ENCODE measurements at places on chromosomes 7 and 10.

DNA sequence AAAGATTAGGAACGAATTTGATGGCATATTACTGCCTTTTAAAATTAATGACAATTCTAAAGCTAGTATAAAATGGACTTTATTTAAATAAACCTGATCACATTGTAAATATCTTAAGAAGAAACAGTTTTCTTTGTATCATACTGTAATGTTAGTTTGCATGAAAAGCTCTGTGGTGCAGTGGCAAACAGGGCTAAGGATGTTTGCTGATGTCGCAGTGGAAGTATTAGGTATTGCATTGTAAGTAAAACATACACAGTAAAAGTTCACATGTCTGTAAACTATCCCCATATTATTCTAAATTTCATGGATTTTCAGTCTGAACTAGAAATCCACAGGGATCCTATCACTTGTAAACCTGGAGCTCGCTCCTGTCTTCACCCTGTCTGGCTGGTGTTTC lies 252.6 kb upstream of the ZNF32 start:
- DNase-seq = no peak

DNA sequence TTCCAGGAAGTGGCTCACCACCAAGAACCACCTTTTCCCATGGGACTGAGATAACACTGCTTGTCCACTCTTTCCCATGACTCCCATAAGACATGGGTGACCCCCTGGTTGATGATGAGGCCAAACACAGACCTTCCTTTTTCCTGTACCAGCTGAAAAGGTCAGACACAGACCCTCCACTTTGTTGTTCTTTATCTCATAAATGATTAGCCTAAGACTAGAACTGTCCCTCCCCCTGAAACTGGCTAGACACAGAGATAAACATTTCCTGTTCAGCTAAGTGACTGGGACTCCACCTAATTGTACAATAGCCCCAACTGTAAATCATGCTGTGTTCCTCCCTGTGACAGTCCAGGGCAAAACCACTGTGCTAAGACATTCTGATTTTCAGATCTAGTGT lies 8.2 kb upstream of the NRG3 start:
- no peak for DNase-seq

DNA sequence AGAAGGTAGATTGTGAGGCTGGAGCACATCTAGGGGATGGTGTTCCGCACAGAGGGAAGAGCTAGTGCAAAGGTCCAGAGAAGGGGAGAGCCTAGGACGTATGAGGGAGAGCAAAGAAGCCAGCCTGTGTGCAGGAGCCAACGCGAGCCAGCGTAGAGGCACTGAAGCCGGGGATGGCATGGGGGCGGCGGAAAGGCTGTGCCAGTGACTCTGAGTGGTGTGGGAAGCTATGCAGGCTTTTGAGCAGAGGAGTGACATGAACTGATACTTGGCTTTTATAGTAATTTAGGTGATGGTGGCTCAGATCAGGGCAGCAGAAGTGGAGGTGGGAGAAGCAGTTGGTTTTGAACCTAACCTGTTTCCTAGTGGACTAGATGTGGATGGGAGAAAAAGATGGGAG lies 65.8 kb downstream of the ATXN7L1 start:
- no peak for DNase-seq

- DNase-seq = no peak
These were observed 257.2 kb downstream of the GRID1 start for GRCh38 chr10:86109421-86109820.

- DNase-seq = peak; percentile 89
These were observed 213.9 kb downstream of the MAD1L1 start for GRCh38 chr7:2018569-2019460.

DNA sequence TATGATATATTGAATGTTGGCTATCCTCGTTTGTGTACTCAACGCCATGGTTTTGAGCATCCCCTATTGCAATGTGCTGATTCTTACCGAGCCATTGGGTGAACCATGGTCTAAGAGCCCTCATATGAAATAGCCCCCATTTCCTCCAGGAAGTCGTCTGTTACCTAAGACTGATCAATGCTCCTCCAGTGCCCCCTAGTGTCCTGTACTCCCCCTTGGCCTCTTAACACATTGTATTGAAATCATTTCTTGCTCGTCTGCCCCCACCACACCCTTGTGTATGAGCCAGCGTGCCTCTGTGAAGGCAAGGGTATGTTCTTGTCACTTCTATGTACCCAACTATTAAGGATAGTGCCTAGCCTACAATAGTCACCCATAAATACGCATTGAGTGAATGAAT lies 11.2 kb upstream of the SLC35B4 start:
- DNase-seq = no peak

- DNase-seq = no peak
These were observed 55.1 kb downstream of the FAM53B start for GRCh38 chr10:124688889-124689670.

GRCh38 chr10:131810805-131811629 lies 89.8 kb upstream of the PPP2R2D start:
- peak; percentile 79 for DNase-seq

DNA sequence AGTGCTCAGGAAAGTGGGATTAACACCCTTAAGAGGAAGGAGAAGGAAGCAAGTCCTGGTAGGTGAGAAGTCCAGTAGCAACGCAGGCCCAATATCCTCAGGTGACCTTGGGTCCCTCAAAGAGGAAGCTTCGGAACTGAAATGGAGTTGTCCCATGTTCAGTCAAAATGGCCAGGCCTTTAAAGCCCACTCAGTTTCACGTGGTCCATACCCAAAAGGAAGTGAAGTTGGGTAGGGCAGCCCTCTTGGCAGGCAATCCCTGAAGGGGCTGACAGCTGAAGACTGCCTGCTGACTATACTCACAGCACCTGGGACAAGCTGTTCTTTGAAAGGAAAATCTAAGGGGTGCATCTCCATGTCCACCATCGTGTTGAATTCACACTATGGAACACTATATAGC lies 3.0 kb downstream of the GSAP start:
- DNase-seq = no peak

- no peak for DNase-seq
These were observed 33.9 kb downstream of the RCC1L start for GRCh38 chr7:75039709-75040108.

DNA sequence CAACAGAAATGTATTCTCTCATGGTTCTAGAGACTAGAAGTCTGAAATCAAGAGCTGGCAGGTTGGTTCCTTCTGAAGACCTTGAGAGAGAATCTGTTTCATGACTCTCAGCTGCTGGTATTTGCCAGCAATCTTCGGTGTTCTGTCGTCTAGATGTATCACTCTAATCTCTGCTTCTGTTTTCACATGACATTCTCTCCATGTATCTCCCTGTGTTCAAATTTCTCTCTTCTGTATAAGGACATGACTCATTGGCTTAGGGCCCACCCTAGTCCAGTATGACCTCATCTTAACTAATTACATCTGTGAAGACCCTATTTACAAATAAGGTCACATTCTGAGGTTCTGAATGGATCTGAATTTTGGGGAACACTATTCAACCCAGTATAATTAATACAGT lies 82.3 kb downstream of the ANKRD7 start:
- no peak for DNase-seq

DNA sequence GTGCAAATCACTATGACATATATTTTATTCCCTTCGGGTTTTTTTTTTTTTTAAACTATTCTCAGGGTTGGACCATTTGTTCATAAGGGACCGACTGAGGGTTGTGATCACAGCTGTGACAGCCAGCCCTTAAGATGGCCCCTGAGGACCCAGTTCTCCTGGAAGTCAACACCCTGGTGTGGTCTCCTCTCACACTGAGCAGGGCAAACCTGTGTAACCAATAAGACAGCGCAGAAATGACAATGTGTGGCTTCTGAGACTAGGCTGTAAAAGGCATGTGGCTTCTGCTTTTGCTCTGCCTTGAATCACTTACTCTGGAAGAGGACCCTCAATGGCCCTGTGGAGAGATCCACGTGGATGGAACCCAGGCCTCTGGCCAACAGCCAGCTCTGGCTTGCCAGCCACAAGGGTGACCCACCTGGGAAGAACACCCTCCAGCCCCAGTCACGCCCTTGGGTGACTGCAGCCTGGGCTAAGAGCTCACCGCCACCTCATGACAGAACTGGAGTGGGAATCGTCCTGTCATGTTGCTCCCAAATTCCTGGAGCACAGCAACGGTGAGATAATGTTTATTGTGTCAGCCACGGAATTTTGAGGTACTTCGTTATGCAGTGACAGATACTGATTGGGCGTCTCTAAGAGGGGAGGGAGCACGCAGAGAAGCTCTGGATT lies 127.1 kb downstream of the CLEC2L start:
- no peak for DNase-seq

GRCh38 chr7:155984028-155984580 lies 171.8 kb upstream of the SHH start:
- DNase-seq = peak; percentile 62

Measured in mesenteric fat pad (tissue), 1 donor.